Stimulated activated CD4-positive, alpha-beta T cell treated with anti-CD3 and anti-CD28 coated beads, Interleukin-4, amount 100 ng/mL, for 48 hours (primary cell): ENCODE measurements at places on chromosomes 12 and 14.

- no peak for DNase-seq
These were observed at the start of gene SSPN for GRCh38 chr12:26195250-26195640. Gene SSPN, plus strand, starts transcription at chr12:26195573. Its CDS starts 100 bp downstream, at chr12:26195673.

GRCh38 chr14:29738950-29739349 lies 188.7 kb downstream of the PRKD1 start:
- no peak for DNase-seq

DNA sequence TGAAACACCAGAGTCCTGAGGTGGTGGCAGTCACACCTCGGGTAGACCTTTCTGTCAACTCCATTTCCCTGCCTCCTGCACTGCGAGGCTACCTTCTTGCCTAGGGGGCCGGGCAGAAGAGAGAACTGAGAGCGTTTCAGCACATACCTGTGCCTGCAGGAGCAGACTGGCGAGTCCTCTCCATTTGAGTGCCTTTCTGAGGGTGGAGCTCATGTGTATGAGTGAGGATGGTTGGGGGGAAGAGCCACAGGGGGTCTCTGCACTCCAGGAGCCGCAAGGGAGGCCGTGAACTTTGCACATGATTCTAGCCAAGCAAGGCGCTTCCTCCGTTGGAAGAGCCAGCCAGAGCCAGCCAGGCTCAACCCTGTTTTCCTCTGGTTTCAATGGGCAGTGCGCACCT lies 31.0 kb upstream of the CCND2 start:
- no peak for DNase-seq

- DNase-seq = no peak
These were observed 30.4 kb downstream of the FBXO34 start for GRCh38 chr14:55301437-55302121.

- no peak for DNase-seq
These were observed 696 bp upstream of the GPHN start for GRCh38 chr14:66507181-66507721.

- DNase-seq = no peak
These were observed 365.3 kb downstream of the ZFP36L1 start for GRCh38 chr14:68427550-68427890.

DNA sequence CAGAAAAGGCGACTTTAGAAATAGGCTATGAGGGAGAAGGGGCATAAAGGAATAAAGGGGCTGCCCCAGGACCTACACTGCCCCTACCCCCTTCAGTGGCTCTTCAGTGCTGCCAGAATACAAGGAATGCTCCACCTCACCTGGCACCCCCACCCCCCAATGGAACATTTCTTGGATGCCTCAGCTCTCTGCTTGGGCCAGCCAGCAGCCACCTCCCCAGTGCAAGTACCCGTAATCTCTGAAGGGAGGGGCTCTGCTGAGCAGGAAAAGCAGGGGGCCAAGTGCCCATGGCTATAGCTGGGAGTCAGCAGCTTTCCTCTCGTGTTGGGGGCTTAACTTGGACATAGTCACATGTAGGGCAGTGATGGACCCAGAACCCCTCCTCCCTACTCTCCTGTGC lies 33.3 kb downstream of the BAZ2A start:
- no peak for DNase-seq

DNA sequence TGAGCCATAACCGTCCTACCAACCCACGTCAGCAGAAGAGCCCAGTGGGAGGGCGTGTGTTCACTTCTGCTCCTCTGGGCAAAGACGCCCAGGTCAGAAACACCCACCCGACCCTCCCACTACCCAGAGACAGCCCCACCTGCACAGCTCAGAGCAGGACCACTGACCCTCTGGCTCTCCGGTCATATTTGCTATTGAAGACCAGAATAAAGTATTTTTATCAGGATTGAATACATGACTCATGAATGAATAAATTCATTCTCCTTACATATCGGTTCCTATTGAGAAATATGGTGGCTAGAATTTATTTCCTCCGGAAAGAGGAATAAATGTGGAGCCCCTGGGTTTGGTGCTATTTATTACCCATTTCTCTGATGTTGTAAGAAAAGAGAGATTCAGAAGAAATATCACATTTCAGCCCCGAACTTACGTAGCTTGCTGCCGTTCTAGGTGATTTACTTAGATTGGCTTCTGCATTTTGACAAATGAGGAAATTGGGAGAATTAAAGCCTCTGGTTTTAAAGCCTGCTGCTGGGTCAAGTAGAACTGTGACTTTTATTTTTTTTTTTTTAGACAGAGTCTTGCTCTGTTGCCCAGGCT lies 36.4 kb upstream of the P2RX7 start:
- no peak for DNase-seq

GRCh38 chr14:64861916-64862315 lies 17.8 kb downstream of the SPTB start:
- DNase-seq = no peak
